ENCODE measurements at places on chromosomes 3 and 15.

DNA sequence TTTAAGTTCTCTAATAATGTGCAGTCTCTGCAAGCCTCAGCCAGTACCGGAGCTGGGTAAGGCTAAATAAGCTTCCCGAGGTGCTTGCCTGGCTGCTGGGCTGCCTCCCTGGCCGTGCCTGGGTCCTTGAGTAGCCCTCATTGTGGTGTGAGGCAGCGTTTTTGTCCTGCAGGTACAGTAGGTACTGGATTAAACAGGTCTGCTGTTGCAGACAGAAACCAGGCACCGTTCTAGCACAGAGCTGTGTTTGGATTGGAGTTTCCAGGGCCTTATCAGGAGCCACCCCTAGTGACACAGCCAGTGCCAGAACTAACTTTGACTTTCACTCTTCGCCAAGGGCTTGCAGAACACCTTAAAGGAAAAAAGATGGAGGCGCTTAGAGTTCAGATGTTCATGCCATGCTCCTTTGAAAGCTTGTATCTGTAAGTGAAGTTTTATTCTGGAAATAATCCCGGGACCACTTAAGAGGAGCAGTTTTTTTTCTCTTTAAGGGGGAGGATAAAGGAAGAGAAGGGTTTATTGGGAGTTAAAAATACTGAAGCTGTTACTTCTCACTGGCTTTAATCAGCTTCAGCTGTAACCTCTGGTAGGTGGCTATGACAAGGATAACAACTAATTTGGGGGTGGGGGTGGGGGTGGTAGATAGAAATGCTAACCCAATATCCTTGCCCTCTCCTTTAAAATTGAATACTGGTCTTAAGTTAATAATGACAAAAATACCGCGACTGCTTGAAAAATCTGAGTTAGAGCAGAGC, 126.8 kb downstream of the MITF start:
- H3K4me3 ChIP-seq: no peak overlapping the region
- no peak overlapping the region for H3K27ac ChIP-seq
- no peaks in the 10 kb centered on the region for H3K27me3 ChIP-seq

DNA sequence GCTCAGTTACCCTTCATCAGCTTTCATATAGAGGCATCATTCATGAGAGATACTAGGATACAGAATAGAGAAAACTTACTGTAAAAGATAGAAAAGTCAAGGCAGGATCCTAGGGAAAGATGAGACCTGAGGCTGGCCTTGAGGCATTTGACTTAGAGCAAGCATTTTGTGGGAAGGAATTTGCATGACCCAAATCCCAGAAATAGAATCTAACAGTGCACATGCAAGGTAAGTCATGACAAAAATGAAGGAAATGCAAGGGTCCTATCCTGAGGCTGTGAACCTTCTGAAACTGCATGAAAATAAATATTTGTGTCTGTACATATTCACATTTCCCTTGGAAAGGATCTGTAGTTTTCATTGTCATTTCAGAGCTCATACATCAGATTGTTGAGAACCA, 122.3 kb downstream of the HCN4 start:
- no peaks in the 10 kb centered on the region for H3K4me1 ChIP-seq
- H3K27ac ChIP-seq: no peak overlapping the region
- no peak overlapping the region for H3K4me3 ChIP-seq

- H3K4me1 ChIP-seq: no peaks in the 10 kb centered on the region
- no peaks in the 10 kb centered on the region for H3K36me3 ChIP-seq
- H3K4me3 ChIP-seq: no peak overlapping the region
- no peak for DNase-seq
- no peak overlapping the region for H3K27ac ChIP-seq
- H3K27me3 ChIP-seq: no peaks in the 10 kb centered on the region
Measured at GRCh38 chr3:192864941-192865340, 52.7 kb downstream of the MB21D2 start.

GRCh38 chr15:66941791-66942190, 123.6 kb upstream of the SMAD3 start:
- no peak for DNase-seq
- H3K4me3 ChIP-seq: no peak overlapping the region
- H3K4me1 ChIP-seq: no peaks in the 10 kb centered on the region
- no peaks in the 10 kb centered on the region for H3K27me3 ChIP-seq

DNA sequence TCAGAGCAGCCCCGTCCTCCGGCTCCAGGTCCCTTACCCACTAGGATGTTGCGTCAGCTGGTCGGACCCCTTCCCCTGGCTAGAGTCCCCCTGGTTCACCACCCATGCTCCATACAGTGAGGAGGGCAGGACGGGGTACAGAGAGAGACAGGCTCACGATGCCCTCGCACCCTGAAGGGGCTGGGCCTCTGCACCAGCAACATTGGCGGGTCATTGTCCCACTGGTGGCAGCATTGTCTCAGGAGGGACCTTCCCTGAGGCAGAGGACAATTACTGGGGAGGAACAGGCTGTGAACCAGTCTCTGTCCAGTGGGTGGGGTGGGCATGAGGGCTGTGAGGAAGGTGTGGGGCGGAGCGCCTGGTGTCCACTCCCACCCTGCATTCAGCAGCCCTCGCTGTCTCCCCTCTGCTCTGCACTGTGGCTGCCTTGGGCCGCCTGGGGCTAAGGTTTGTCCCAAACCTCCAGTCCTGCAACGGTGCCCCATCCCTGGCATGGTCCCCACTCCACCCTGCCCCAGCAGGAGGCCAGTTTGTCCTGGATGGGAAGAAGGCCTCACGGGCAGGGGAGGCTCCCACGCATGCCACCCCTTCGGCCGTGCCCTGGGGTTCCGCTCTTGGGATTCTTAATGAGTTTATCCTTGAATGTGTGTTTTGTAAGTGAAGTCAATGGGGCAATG, 48.0 kb upstream of the KLF13 start:
- H3K36me3 ChIP-seq: no peaks in the 10 kb centered on the region
- DNase-seq: no peak
- no peak overlapping the region for H3K4me3 ChIP-seq
- no peaks in the 10 kb centered on the region for H3K27me3 ChIP-seq
- H3K27ac ChIP-seq: no peak overlapping the region

- no peak overlapping the region for H3K4me3 ChIP-seq
- H3K27me3 ChIP-seq: no peaks in the 10 kb centered on the region
- no peak for DNase-seq
- no peaks in the 10 kb centered on the region for H3K36me3 ChIP-seq
Measured at GRCh38 chr15:77413699-77414349, 6.1 kb downstream of the PEAK1 start.

- peaks cover 28% of the 10 kb centered on the region for H3K27me3 ChIP-seq
- H3K4me1 ChIP-seq: no peaks in the 10 kb centered on the region
- no peak overlapping the region for H3K27ac ChIP-seq
- no peaks in the 10 kb centered on the region for H3K36me3 ChIP-seq
- no peak overlapping the region for H3K4me3 ChIP-seq
Measured at GRCh38 chr3:127131424-127132170, 61.3 kb upstream of the PRR23E start.

GRCh38 chr3:31878231-31878838, 102.7 kb downstream of the OSBPL10 start:
- no peaks in the 10 kb centered on the region for H3K36me3 ChIP-seq
- no peak overlapping the region for H3K27ac ChIP-seq
- no peak for DNase-seq
- H3K27me3 ChIP-seq: no peaks in the 10 kb centered on the region
- H3K4me1 ChIP-seq: no peaks in the 10 kb centered on the region

DNA sequence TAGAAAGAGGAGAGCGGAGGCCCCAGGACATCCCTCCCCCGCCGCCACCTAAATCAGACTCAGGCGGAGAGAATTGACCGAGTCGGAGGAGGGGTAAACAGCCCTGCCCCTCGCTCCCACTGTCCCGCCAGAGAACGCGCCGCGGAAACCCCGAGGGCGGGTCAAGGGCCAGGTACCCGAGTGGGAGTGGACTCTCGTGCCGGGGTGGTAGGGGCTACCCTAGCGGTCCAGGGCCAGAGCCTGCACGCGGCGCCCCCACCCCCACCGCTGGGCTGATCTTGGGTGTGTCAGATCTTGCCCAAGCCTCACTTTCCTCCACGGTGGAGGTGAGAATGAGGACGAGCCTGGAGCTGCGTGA, 19.0 kb downstream of the SPATA12 start:
- no peaks in the 10 kb centered on the region for H3K36me3 ChIP-seq
- H3K27ac ChIP-seq: no peak overlapping the region
- H3K27me3 ChIP-seq: no peaks in the 10 kb centered on the region
- H3K4me3 ChIP-seq: no peak overlapping the region

DNA sequence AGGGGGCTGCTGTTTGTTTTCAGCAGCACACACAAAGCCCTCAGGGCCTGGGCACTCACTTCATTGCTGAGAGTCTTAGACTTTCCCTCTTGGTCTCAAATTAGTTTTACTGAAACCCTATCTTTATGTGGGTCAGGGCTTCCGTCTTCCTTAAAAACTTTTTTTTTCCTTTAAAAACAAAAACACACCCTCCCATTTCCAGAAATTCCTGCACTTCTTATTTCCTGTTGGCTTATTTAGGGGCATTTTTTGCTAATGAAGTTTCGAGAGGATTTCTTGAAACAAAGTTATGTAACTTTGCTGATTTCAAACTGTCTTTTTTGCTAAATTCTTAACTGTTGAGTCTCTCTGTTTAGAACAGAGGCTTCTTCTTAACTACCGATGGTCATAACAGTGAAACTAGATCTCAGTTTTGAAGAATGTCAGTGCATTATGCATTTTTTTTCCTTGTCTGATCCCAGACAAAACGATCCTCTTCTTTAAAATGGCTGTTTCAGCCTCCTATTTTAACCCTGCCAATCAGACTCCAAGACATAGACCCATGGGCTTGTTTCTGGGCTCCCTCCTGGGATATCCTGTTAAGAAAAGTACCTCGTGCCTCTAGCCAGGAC, 23.3 kb downstream of the ANAPC13 start:
- no peak overlapping the region for H3K4me3 ChIP-seq
- H3K27me3 ChIP-seq: no peaks in the 10 kb centered on the region
- no peak overlapping the region for H3K27ac ChIP-seq
- no peaks in the 10 kb centered on the region for H3K4me1 ChIP-seq
- H3K36me3 ChIP-seq: no peaks in the 10 kb centered on the region

GRCh38 chr3:129031476-129032215, 28.9 kb upstream of the GP9 start:
- DNase-seq: no peak
- H3K4me1 ChIP-seq: peaks cover 26% of the 10 kb centered on the region
- H3K4me3 ChIP-seq: no peak overlapping the region
- no peak overlapping the region for H3K27ac ChIP-seq
- H3K27me3 ChIP-seq: no peaks in the 10 kb centered on the region
- H3K36me3 ChIP-seq: peaks cover 15% of the 10 kb centered on the region

- H3K36me3 ChIP-seq: no peaks in the 10 kb centered on the region
- DNase-seq: no peak
- no peaks in the 10 kb centered on the region for H3K4me1 ChIP-seq
- no peaks in the 10 kb centered on the region for H3K27me3 ChIP-seq
- no peak overlapping the region for H3K4me3 ChIP-seq
Measured at GRCh38 chr3:29552051-29552450, 271.2 kb downstream of the RBMS3 start.

DNA sequence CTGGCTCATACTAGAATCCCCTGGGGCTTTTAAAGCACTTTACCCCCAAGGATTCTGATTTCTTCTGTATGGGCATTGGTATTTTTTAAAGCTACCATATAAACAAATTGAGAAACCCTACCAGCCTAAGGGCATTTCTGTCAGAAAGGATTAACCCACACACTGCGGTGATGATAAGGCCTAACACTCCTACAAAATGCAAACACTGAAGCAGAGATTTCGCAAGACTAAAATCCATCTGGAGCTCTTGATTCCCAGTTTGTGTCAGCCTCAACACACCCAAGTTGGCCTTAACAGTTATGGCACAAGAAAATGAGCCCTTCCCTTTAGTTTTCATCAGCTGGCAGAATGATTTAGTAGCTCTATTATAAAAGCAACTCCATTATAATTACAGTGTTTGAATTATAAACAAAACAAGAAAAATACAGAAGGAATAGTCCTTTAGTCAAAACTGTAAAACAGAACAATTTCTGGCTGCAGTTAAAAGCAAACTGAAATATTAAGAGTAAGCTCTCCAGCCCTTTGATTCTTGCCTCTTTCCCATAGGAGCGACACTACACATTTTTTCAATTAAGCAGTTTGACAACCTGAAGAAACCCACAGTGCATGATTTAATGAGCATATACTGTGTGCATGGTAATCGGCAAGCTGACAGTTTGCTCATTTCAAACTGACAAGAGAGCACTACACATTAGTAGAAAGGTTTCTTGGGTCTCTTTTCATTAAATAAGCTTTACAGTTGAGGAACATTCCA, 441.2 kb downstream of the FHIT start:
- H3K27me3 ChIP-seq: no peaks in the 10 kb centered on the region
- H3K36me3 ChIP-seq: no peaks in the 10 kb centered on the region
- no peak for DNase-seq

DNA sequence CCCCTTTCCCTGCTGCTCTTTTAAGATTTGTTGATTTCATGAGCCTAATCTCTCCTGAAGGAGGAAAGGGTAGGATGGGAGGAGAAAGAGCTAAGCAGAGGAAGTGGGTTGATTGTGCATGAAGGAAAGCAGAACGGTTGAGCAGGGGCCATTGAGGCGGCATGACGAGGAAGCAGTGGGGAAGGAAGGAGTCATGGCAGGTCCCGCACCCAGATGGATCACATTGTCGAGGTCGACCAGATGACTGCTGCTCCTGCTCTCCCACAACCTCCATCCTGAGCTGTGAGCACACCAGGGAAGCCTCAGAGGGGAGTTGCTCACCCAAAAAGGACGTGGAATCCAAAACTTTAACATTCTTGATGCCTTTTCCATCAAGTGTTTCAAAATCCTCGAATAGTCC, 42.8 kb downstream of the ABTB1 start:
- H3K36me3 ChIP-seq: peaks cover 39% of the 10 kb centered on the region
- no peak for DNase-seq
- H3K27me3 ChIP-seq: no peaks in the 10 kb centered on the region
- no peak overlapping the region for H3K27ac ChIP-seq

- DNase-seq: no peak
- no peak overlapping the region for H3K4me3 ChIP-seq
- no peaks in the 10 kb centered on the region for H3K4me1 ChIP-seq
- no peaks in the 10 kb centered on the region for H3K36me3 ChIP-seq
- H3K27ac ChIP-seq: no peak overlapping the region
Measured at GRCh38 chr3:114756506-114757279, 390.4 kb downstream of the ZBTB20 start.

DNA sequence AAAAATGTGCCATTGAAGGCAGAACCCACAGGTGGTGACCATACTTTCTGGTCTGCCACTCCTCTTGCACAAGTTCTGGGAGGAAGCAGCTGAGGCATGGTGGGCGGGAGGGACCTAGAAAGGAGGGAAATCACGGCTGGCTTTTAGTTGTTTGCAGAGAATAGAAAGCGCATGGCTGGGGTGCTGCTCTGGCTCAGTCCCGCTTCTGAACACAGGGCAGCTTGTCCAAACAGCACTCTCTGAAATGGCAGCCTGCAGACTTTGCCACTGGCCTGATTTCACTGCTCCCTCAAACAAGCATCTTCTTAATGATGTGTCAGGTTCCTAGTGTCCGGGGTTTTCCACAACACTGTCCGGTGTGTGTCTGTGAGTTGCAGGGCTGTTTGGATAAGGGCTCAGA, 76.7 kb downstream of the AAGAB start:
- H3K36me3 ChIP-seq: peaks cover 26% of the 10 kb centered on the region
- no peak overlapping the region for H3K27ac ChIP-seq
- H3K27me3 ChIP-seq: no peaks in the 10 kb centered on the region
- DNase-seq: peak; percentile 36
- H3K4me1 ChIP-seq: peaks cover 2% of the 10 kb centered on the region
